Liver (tissue), 10 donors: ENCODE measurements at places on chromosomes 2 and 18.

DNA sequence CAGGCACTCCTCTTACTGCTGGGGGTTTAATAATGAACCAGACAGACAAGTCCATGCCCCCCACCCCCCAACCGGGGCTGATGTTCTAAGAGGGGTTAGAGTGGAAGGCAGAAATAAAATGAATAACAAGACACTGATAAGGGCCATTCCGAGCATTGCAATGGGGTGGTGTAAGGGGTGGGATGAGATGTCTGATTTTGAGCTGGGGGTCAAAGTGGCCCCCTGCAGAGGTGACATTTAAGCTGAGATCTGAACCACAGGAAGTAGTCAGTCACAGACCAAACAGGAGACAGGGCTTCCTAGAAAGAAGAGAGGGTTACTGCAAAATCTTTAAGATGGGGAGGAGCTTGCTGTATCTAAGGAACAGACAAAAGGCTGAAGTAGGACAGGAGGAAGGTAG lies 180.6 kb upstream of the SH3BP4 start:
- DNase-seq, result no peak

DNA sequence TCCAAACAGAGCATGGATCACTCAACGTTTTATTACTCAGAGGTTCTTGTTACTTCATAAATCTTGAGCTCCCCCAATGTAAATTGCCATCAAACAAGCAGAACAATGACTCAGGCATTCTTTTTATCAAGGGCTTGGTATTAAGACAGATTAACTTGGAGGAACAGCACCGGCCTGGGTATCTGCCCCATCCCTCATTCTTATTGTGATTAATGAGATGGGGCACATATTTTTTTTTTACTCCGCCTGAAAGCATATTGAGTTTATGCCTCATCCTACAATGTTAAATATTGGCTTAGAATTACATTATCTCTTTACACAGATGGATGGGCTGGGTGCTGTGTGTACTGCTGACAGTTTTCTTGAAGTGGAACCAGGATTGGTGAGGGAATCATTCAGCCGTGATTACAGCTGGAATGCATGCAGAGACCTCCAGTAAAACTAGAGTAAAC lies 387.3 kb downstream of the CLIP4 start:
- DNase-seq, result no peak

GRCh38 chr2:3193443-3194330 lies 183.9 kb downstream of the EIPR1 start:
- DNase-seq, result no peak

DNA sequence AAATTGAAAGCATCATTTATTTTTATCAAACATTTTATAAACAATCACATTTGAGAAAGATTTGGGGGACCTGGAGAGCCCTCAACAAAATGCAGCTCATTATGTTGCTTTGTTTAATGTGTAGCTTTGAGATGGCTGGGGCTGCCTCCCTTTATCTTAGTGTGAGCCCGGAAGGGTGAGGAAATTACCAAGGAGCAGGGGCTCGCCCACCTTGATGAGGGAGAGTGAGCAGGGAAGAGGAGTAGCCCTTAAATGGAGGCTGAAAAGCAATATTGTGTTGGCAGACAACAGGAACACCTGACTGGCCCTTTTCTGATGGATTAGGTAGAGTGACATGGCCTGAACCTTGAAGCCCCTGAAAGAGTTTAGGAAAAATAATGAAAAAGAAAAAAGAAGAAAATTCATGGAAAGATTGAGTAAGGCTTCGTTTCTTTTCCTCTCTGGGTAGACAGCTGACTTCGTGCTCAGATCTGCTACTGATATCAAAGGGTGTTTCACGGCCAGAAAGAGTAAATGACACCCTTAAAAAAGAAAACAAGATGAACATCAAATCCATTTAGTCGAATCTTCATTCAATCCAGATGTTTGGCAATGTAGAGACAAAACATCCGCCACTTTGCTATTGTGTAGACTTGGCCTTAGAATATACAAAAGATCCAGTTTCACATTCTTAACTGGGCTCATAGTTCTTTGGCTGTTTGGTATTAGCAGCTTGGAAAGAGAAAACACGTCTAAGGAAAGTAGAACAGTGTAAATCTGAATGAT lies 206.5 kb upstream of the TCF4 start:
- no peak for DNase-seq

- DNase-seq, result no peak
Observed at GRCh38 chr2:208142240-208142924, 3.6 kb downstream of the CRYGB start.

DNA sequence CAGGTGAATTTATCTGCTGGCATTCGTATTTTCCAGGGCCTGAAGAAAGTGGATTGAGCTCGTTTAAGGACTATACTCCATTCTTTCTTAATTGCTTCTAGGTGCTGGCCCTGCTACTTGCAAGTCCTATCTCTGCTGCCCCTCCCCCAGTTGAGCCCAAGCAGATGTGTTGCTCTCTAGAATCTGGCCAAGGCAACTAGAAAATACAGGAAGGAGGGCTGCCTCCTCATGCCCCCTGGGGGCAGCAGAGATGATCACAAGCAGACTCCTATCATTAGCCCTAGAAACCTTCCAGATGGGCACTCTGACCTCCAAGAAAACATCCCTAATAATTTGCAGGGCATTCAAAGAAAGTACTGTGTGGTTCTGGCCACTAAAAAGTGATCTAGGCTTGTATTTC lies 72.5 kb upstream of the CYP26B1 start:
- DNase-seq, result no peak

GRCh38 chr2:38290332-38290731 lies 86.7 kb downstream of the ATL2 start:
- DNase-seq, result no peak

GRCh38 chr18:74635224-74635975 lies 37.7 kb downstream of the ZNF407 start:
- no peak for DNase-seq

DNA sequence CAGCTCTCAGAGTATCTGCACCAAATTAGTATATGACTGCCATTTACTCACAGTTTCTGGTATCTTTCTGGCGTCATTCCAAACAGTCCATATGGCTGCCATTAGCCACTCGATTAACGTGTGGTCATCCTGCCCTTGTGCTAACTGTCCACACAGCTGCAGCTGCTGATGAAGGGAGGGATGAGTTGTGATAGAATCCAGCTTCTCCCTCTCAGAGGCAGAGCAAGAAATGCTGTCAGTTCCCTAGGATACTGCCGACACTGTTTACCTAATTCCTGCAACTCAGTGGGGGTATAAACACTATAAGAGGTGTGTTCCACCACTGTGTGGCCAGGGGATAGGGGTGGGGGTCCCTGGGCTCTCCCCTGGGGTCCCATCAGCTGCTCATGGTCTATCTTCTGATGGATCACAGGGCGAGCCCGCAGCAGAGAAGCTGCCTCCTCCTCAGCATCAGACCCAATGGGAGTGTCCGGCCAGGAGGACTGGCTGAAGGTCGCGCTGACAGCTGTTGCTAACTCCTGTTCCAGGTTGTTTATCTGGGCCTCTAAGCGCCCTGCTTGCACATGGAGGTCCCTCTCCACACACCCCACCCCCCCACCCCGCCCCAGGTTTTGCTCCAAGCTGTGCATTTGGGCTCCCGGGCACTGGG lies 17.3 kb upstream of the KLHL23 start:
- peak; percentile 46 for DNase-seq

DNA sequence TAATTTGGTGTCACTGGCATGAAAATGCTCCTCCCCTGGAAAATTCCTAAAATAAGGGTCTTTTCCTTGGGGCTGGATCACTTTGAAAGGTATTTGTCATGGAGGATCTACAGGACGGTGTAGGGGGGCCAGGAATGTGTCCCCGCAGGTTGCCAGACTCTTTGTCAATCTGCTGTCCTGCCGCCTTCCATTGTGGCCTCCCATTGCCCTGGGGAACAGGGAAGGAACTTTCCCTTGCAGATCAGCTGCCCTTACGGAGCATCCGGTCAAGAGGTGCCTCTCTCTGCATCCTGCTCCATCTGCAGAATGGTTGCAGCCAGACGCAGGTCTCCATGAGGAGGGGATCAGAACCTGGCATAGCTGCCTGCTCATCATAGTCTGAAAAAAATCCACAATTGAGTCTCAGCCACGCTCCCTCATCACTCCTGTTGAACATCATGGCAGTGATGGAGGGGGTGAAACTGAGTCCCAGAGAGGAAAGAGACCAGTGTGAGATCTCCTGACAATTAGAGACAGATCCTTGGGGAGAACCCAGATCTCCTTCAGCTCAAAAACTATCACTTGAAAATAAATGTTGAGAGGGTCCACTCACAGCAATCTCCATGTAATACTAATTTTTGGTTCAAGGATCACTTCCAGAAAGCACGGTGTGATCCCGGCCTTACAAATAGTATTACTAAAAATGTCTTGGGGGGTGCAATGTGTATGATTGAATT lies 244.8 kb downstream of the MYCN start:
- DNase-seq, result no peak

DNA sequence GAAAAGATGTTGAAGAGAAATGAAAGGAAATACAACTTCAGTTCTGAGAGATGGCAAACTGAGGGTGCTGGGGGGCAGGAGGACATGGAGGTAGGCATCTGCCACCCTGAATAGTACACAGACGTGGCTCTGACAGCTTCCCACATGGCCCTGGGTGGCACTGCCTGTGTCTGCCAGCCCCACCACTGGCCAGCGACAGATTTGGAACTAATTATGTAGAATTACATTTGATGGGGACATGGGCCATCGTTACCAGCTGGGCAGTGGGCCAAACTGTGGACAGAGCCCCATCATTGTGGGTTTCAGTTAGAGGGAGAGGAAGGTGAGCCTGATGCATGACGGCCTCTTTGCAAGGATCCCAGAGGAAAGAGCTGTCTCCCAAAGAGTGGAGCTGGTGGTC lies 216.0 kb upstream of the HAAO start:
- DNase-seq, result no peak

- DNase-seq, result no peak
Observed at GRCh38 chr2:141316606-141317005, 814.2 kb downstream of the LRP1B start.

- no peak for DNase-seq
Observed at GRCh38 chr2:142974288-142975024, 97.0 kb downstream of the KYNU start.

- DNase-seq, result no peak
Observed at GRCh38 chr2:230043461-230043860, 25.3 kb downstream of the SLC16A14 start.

GRCh38 chr2:145012214-145012670 lies 492.3 kb upstream of the ZEB2 start:
- DNase-seq, result no peak

- DNase-seq, result no peak
Observed at GRCh38 chr2:158214431-158214830, 112.8 kb downstream of the UPP2 start.

DNA sequence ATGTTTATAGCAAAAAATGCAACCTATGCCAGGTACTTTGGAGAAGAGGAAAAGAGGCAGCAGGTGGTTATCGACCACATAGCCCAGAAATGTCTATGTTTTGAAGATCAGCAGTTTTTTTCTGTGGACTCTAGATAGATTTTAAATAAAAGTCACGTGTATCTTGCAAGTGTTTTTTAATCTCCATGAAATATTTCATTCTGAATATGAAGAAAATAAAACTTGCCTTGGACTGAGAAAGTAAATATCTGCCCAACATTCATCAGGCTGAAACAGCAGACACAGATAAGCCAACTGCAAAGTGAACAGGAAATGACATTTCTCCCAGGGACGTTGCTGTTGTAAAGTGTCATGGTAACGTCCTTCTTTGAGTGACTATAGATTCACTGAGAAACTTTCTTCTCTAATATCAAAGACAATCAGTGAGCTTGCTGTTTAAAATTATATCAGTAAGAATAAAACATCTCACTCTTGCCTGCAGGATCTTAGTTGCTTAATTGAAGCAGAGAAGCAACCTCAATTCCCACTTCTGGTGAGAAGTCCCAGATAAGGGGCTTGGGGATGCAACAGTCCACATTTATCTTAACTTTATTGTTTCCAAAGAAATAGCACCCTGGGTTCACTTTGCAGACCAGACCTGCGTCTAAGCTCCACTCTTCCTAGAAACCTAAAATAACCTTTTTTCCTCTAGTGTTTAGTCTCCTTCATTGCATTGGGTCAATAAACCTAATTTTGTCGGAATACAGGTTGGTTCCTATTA lies 6.3 kb downstream of the MYOM1 start:
- DNase-seq, result no peak

DNA sequence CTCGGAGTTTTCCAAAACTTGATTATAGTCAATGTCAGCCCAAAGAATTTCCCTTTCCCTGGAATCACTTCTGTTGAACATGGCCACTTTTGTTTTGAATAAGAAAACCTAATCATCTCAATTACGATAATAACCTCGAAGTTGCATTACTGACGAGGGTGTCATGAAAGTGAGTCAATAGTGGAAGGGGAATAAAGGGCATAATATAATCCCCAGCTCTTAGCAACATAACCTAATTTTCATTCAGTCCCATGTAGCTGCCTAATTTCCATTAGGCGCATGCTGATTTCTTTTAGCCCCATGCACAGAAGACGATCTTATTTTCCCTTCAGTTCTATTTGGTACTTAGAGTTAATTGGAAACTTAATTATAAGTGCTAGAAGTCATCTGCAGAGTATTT lies 51.1 kb upstream of the RAPH1 start:
- no peak for DNase-seq

DNA sequence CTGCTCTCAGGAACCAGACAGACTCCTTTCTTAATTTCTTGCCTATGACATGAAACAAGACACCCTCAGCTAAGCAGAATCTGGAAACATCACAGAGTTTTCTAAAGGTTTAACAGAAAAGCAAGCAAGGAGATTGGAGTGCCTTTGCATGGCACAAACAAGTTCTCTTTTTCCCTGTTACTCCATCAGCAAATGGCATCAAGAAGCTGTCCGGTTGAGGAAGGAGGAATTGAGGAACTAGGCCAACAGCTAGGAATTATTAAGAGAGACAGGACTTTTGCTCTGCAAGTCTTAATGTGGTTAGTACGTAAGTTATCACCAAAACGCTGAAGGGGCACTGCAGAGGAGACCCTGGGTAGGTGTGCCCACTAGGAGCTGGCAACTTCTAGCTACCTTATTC lies 53.2 kb downstream of the NEB start:
- no peak for DNase-seq

GRCh38 chr2:246489-247144 lies 17.2 kb downstream of the SH3YL1 start:
- DNase-seq, result no peak

GRCh38 chr2:115084446-115084845 lies 642.0 kb downstream of the DPP10 start:
- no peak for DNase-seq

GRCh38 chr2:174546519-174547506 lies 50.8 kb downstream of the WIPF1 start:
- no peak for DNase-seq

- no peak for DNase-seq
Observed at GRCh38 chr18:28984731-28985130, 807.8 kb upstream of the CDH2 start.

GRCh38 chr18:9669016-9669415 lies 39.1 kb upstream of the RAB31 start:
- no peak for DNase-seq

DNA sequence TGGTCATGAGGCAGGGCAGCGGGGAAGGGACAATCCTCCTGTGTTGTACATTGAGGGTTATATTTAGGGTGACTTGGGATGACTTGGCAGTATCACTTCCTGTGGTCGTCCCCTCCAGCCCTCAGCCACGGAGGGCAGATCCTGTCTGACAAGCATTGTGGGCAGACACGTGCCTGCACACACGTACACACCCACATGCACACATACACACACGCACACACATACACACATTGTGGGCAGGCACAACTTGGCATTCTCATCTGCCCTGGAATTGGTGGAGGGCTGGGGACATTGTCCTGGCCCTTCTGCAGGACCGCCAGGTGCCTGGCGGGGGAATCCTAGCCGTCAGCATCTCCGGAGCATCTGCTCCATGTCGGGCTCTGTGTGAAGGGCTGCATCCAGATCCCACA lies 47.6 kb downstream of the ODC1 start:
- DNase-seq, result no peak

GRCh38 chr2:149740490-149740889 lies 152.9 kb upstream of the MMADHC start:
- no peak for DNase-seq
